ENCODE measurements at places on chromosomes 16 and 17.

GRCh38 chr17:7843536-7844291 lies 9.7 kb downstream of the KDM6B start:
- peak; percentile 87 for DNase-seq

DNA sequence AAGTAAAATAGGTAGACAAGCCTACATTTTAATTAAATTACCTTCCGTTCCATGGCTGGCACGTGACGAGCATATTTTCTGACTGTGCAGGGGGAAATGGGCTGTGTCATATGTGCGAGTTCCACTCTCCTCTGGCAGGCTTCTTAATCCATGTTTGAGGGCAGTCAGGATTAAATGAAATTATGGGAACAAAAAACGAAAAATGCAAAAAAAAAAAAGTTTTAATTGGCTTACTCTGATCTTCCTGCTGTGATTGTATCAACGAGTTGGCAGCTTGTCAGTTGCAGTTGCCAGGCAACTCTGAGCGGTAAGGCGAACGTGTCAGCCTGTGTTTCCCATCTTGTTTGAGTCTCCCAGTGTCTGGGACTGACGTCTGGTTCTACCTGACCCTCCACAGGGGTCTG lies 302.9 kb upstream of the XYLT1 start:
- DNase-seq = peak; percentile 5

- DNase-seq = no peak
Observed at GRCh38 chr16:7805686-7806396, 473.2 kb downstream of the RBFOX1 start.

GRCh38 chr16:20910781-20911321 lies 10.3 kb downstream of the LYRM1 start:
- DNase-seq = peak; percentile 90

DNA sequence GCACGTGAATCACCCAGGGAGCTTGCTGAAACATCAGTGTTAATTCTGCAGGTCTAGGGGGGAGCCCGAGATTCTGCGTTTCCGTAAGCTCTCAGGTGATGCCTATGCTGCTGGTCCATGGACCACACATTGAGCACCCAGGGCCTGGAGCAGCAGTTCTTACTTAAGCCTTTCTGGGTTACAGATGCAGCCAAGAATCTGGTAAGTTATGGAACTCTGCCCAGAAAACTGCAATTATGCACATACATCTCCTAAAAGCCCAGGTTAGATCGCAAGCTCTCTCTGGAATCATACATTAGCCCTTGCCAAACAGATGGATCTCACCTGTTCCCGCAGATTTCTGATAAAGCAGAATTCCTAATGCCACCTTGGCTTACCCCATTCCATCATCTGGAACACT lies 265.9 kb upstream of the SALL1 start:
- DNase-seq = peak; percentile 61

DNA sequence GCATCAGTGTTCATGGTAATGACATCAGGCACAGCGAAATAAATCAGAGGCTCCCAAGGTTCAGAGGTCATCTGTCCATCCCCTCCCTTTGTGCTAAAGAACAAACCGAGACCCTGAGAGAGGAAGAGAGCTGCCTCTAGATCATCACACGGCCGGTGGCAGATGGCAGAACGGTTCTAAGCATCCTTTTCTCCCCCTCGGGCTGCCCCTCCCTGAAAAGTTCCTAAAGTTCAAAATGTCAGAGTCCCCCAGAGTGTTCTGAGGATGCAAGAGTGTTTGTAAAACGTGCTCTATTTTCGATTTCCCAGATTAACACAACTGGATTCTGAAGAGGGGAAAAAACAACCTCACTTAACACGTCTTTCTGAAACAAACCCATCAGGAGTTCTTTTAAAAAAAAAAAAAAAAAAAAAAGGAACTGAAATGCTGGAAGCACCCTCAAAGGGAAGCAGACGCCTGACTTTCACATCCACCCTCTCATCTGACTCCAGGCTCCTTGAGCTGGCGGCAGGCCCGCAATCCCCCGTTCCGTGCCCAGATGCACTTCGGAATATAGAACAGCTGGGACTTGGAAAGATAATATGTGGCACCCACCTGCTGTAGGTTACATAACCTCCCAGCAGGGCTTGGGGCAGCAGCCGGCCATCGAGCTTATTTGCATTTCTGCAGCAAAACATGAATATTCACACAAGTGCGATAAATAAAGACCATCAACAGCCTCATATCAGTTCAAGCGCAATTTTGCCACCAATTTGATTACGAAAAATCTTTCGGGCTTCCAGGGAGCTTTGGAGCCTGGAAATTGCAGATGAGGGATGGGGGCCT lies 115.5 kb upstream of the SMURF2 start:
- DNase-seq = no peak

DNA sequence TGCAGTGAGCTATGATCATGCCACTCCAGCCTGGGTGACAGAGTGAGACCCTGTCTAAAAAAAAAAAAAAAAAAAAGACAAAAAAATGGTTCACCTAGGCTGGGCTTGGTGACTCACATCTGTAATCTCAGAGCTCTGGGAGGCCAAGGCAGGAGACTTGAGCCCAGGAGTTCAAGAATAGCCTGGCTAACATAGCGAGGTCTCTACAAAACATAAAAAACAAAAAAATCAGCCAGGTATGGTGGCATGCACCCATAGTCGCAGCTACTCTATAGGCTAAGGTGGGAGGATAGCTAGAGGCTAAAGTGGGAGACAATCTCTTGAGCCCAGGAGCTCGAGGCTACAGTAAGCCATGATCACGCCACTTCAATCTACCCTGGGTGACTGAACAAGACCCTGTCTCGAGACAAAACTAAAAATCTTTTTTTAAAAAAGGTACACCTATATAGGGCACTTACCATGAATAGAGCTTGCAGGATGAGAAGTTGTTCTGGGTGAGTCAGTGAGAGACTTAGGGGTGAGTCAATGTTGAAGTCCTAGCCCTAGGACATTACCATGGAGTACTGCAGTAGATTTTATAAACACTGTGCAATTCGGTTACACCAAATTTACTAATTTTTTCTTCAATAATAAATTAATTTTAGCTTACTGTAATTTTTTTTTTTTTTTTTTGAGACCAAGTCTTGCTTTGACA lies 19.0 kb downstream of the USP32 start:
- DNase-seq = peak; percentile 86

GRCh38 chr17:44312396-44313104 lies 4.1 kb downstream of the RUNDC3A start:
- DNase-seq = no peak

DNA sequence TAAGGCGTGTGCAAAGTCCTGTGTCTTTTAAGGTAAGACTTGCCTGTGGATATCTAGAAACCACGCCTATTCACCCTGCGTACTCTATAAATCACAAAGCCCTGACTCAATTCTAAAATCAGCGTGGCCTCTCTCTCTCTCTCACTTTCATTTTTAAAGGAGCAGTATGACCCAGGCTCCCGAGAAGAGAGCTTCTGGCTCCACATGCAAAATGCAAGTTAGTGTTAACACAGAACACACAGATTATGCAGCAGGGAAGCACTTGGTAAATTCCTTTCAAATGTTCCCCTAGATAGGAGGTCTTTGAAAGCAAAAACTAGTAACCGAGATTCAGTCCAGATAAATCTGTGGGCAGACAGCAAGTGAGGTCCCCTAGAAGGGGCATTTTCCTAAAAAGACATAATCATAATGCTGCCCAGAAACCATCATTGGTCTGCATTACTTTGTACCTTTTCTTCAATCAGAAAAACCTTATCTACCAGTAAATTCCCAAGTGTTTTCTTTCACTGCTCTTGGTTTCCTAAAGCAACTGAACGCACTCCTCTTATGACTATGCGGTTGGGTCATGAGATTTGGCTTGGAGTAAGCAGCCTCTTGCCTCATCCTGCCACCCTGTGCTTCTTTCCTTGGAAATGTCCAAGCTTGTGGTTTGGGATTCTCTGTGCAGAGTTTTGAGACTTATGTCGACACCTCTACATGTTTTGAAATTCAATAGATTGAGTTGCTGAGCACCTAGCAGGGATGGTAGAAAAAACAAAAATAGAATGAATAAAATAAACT lies 31.7 kb upstream of the KCNJ2 start:
- peak; percentile 99 for DNase-seq

GRCh38 chr16:73389085-73389484 lies 341.2 kb upstream of the ZFHX3 start:
- DNase-seq = no peak
